ENCODE measurements at places on chromosomes 6 and 20.
A peak's percentile ranks its signal among the peaks of the same experiment; 100 is the strongest.

GRCh38 chr6:163566056-163566455 is 151.5 kb downstream of the QKI start:
- DNase-seq, result no peak

DNA sequence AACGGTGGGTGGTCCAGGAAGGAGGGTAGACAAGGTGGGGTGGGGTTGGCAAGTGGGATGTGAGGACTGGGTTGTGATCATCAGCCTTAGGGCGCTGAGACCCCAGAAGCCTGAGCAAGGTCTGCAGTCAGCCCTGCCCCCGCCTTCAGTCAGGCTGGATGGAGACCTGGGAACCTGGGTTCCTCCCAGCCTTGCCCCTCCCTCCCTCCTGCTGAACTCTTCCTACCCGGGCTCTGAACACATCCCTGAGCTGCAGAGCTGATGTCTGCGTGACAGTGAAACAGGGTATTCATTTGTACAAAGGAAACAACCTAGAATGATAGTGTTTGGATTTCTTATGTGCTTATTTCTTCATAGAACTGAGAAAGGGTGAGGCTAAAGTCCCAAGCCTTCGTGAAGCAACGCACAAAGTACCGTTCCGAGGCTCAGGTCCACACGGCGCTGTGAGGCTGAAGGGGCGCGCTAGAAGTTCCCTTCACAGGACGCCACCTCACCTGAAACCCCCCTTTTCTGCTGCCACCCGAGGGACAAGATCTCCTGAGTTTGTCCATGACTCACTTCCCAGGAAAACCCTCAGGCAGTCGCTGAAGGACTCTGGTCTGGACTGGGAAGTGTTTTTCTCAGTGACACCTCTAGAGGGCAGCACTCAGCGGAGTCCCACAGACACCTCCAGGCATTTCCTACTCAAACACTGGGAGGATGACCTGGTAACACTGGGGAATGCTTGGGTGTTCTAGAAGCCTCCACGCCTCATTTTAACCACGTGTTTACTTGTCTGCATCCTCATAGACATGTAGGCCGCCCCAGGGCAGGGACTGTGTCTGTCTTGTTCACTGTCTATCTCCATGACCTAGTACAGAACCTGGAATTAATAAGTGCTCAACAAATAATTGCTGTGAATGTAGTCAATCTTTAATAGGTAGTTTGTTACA is 1.2 kb downstream of the GSTA5 start:
- peak; percentile 78 for DNase-seq

DNA sequence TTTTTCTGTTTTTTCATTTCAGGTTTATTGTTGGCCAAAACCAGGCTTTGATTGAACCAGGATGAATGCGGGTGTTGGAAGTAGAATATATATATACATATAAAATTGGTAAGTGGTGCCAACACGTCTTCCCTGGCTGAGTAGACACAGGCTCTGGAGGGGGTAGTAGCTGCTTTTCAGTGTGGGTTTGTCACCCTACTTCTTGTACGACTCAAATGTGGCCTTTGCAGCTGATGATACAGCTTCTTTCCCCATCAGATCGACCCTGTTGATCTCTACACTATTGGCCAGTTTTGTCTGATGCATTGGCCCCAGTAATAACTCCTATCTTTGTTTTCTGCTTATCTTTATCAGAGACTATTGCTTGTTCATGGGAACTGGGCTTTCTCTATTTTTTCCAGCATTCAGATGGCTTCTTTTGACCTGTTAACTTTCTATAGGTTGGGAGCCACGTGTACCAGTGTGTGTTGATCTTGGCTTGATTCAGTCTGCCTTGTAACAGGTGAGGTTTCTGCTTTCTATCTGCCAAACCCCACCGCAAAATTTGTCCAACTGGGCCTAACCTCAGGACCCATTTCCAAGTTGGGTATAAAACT is 2.7 kb upstream of the ZNFX1 start:
- DNase-seq, result no peak

GRCh38 chr6:167046861-167047495 is 47.8 kb downstream of the CEP43 start:
- DNase-seq, result no peak

DNA sequence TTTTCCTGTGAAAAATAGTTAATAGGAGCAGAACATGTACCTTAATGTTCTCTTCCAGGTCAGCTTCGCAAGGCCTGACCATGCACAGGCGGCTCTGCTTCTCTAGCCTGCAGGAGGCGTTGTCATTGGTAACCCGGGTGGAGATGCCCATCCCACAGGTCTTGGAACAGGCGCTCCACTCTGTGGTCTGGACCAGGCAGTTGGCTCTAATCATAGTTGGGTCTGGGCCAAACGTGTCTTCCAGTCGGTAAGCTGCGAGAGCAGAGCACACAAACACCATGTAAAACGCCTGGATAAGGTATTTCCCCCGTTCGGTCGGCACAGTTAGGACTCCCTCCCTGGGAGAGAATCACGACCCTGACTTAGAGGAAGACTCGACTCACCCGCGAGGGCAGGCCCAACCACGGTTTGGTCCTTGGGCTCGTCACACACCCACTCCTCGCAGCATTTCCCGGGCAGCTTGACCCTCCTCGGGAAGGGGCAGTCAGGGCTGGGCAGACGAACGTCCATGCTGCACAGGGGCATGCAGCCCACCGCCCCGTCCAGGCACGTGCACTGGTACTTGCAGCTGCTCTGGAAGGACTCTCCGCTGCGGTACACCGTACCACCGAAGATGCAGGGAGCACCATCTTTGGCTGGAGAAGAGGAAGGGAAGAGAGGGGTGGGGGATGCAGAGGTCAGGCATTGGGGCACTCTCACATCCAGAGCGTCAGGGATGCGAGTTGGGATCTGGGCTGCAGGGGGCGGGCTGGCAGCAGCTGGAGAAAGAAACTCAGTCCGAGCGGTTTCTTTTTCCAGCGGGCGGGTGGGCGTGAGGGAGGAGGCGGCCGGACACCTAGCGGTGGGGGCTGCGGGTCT is 1.0 kb downstream of the CCN2 start:
- DNase-seq, result no peak

- no peak for DNase-seq
Observed at GRCh38 chr6:4297348-4297747, 162.0 kb upstream of the ECI2 start.

- DNase-seq, result no peak
Observed at GRCh38 chr6:52115891-52116604, 28.6 kb upstream of the PKHD1 start.

GRCh38 chr6:105321207-105321606 is 81.7 kb downstream of the PREP start:
- DNase-seq, result no peak

- DNase-seq, result no peak
Observed at GRCh38 chr6:30963641-30964040, 19.9 kb upstream of the MUC21 start.

DNA sequence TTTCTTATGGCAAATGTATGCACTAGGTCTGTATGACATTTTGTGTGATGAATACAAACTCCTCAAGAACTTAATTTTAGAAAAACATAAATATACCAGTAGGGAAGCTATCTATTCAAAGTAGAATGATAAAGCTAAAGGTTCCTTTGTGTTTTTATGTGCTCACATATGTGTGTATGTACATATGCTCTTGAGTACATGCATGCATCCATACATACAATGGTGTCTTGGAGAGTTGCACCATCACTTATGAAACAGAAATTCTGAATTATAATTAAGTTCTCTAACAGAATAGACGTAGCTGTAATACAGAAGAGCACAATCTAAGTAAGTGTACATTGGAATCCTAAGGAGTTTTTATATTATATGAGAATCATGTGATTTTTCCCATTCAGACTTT is 2.3 kb downstream of the NKAIN2 start:
- no peak for DNase-seq

DNA sequence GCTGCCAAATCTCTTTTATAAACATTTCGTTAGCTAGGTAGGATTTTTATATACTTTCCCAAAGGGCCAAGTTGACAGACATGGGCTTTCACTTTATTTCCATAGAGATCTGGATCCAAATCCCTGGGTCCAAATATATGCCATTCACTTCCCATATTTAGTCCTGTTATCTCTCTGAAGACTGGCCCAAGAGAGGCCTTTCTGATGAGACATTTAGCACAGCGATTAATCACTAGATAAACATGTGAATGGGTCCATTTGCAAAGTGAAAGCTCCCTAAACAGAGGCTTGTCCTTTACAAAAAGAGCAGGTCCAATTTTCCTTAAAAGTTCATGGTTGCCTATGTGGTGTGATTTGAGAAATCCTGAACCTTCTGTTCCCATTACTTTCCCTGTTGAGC is 132.6 kb downstream of the TRMT11 start:
- DNase-seq, result peak; percentile 32
